Esophagus muscularis mucosa (tissue), 4 donors: ENCODE measurements at places on chromosomes 5 and 9. TPM values are rescaled to one million over a fixed set of nuclear protein-coding genes. Genes with fewer than 3 reads are reported as not detected.

GRCh38 chr5:528629-529511, 4.6 kb upstream of the SLC9A3 start:
- H3K4me1 ChIP-seq: peaks cover 29% of the 10 kb centered on the region
- H3K4me3 ChIP-seq: peak overlapping the region; percentile 14
- no peak for DNase-seq
- no peaks in the 10 kb centered on the region for H3K36me3 ChIP-seq
- no peak overlapping the region for H3K27ac ChIP-seq

GRCh38 chr9:17322882-17323864, 188.3 kb downstream of the CNTLN start:
- no peak overlapping the region for H3K27ac ChIP-seq
- H3K27me3 ChIP-seq: no peaks in the 10 kb centered on the region
- DNase-seq: no peak
- H3K4me1 ChIP-seq: no peaks in the 10 kb centered on the region

DNA sequence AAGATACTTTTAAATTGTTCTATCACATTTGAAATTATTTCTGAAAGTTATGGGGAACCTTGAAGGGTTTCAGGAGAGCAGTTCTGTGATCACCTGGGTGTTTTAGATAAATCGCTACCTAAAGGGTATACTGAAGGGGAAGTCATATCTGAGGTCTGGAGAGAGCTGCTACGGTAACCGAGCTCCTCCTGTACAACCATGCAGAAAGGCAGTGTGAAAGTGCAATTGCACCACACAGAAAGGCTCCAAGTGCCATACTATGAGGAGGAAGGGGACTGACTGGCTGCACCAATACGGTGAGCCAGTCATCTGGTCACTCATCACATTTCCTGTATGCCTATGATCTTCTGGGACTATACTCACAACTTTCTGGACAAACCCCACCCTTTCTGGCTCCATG, 241.4 kb upstream of the SLC24A2 start:
- H3K36me3 ChIP-seq: no peaks in the 10 kb centered on the region
- H3K27ac ChIP-seq: no peak overlapping the region
- H3K4me1 ChIP-seq: peaks cover 25% of the 10 kb centered on the region
- no peaks in the 10 kb centered on the region for H3K27me3 ChIP-seq
- DNase-seq: no peak
- no peak overlapping the region for H3K4me3 ChIP-seq

DNA sequence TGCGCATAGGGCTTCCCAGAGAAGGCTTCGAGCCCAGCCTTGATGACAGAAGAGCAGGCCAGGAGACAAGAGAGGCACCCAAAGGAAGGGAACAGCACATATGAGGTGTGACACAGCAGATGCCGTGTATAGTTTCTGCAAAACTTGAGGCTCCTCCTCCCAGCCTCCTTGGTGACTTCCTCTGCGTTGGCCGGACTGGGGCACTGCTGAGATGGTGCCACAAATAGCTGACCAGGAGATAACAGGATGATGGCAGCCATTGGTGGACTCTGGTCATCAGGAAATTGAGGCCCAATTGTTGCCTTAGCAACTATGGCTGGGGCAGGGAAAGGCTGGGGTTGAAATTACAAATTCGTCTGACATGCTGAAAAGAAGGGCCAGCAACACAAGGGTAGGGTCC, 4.8 kb upstream of the ZNF79 start:
- H3K4me3 ChIP-seq: no peak overlapping the region
- H3K27ac ChIP-seq: no peak overlapping the region
- H3K27me3 ChIP-seq: no peaks in the 10 kb centered on the region

GRCh38 chr5:120096413-120096812, 367.7 kb upstream of the PRR16 start:
- no peaks in the 10 kb centered on the region for H3K4me1 ChIP-seq
- H3K27ac ChIP-seq: no peak overlapping the region
- no peak overlapping the region for H3K4me3 ChIP-seq
- no peaks in the 10 kb centered on the region for H3K36me3 ChIP-seq

DNA sequence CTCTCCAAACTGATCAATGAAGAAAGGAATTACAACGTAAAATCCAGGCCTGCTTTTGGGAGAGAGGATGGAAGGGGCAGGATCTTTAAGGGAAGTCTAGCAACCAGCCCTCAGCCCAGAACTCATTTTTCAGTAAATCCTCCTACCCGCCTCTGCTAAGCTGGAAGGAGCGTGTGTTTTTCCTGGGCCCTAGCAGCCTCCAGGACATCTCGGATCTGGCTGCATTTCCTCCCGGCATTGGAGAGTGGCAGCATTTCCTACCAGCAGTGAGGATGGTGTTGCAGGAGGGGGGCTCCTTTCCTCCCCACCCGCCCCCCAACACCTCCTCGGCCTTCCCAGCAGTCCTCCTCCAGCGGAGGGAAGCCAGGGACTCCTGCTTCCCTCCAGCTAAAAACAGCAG, 54.5 kb downstream of the DCP2 start:
- peaks cover 40% of the 10 kb centered on the region for H3K36me3 ChIP-seq
- H3K4me3 ChIP-seq: no peak overlapping the region
- peak; percentile 53 for DNase-seq
- H3K27me3 ChIP-seq: no peaks in the 10 kb centered on the region
- no peak overlapping the region for H3K27ac ChIP-seq
- peaks cover 8% of the 10 kb centered on the region for H3K4me1 ChIP-seq

HSPB3 gene
- 33.1 TPM for total RNA-seq
